ENCODE measurements at places on chromosomes 6 and 20.
A peak's percentile ranks its signal among the peaks of the same experiment; 100 is the strongest.

DNA sequence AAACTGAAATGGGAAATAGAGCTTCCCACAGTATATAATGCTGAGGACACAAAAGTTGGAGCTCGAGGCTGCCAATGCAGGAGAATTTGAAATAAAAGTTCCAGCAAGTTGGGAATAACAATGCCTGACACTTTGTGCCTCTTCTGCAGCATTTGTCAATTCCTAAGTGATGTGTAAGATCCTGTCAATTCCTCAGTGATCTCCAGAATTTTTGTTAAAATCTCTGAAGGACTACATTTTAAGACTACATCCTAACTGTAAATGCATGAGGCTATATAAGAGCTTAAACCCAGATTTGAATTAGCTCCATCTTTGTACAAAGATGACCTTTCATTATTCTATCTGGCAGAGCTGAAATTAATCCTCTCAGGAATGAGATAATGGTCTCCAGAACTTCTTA lies 208.2 kb downstream of the COL12A1 start:
- no peak for DNase-seq

GRCh38 chr6:63887002-63887751 lies 251.6 kb downstream of the PHF3 start:
- DNase-seq = no peak

- DNase-seq = no peak
Measured at GRCh38 chr20:57389695-57390603, 1.2 kb upstream of the RBM38 start.

DNA sequence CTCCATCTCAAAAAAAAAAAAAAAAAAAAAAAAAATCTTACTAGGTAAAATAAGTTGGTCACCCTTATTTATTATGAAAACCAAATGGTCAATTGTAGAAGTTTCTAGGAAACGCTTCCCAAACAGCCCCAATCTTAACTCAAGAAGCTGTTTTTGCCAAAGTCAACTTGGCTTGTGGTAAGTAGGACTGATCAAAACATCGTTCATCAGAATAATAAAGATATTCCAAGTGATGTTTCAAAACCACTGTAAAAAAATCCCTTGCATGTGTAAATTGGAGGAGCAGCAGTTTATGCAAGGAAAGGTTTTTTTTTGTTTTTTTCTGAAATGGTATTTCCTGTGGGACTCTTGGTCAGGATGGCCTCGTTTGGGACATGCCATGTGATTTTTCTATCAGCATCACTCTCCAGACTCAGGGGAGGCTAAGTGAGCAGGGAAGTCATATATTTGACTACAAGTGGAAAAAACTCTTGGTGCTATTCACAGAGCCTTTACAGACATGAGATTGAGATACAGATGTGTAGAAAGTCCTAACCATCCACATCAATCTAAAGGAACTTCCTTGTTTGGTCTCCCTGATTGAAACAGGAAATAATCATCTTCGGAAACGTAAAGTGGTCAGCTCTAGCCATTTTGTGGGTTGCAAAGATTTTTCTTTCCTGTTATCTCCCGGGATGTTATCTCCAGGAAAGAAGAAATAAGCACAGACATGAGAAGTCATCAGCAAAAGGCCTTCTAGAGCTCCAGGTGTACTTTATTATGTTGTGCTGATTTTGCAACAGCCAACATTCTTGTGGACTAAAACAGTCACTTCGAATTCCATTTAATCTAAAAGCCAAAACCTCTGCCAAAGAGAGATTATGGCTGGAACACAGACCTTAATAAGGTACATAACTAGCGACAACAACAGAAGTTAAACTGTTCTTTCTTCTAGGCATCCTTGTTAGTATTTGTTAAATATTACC lies 177.8 kb downstream of the EDN1 start:
- no peak for DNase-seq

DNA sequence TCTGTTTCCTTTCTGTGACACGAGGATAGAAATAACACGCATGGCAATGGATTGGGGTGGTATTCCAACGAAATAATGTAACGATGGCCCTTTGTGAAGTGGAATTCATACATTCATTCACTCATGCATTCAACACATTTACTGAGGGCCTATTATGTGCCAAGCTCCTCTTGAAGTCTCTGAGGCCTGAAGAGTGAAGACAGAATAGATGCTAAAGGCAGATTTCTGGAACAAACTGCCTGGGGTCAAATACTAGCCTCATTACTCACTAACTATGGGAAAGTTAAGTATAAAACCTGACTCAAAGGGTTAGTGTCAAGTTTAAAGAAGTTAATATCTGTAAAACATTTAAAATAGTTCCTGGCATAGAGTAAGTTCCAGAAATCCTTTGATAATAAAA lies 279.6 kb upstream of the SULF2 start:
- DNase-seq = no peak

DNA sequence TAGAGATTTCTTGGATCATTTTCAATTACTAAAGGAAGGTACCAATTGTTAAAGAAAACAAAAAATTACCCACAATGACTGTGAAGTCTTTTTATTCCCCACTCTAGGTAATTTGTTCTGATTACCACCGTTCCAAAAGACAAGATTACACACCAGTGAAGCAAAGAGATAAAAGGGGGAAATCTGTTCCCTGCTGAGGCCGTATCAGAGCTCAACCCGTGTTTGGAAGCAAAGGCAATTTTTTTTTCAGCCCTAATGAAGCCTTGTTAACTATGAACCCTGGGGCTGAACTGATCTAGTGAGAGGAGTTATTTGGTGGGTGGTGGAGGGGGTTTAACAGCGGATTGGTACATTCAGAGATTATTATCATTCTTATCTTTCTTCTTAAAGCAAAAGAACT lies 128.5 kb downstream of the ALDH8A1 start:
- DNase-seq = no peak

DNA sequence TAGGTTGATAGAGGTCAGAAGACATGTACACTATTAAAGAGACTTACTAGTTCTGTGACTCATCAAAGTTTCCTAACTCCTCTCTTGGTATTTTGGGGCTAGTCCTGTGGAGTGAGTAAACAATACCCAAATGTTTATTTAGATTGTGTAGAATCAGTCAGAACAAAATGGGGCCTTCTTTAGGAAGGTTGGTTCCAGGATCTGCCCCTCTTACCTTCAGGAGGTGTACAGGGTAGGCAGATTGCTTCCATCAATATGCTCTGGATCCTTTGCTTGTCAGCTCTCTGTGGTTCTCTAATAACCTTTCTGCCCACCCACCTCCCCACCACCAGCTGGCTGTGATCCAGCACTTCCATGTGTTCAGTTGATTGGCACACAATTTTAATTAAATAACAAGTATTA lies 107.0 kb downstream of the POPDC3 start:
- no peak for DNase-seq

DNA sequence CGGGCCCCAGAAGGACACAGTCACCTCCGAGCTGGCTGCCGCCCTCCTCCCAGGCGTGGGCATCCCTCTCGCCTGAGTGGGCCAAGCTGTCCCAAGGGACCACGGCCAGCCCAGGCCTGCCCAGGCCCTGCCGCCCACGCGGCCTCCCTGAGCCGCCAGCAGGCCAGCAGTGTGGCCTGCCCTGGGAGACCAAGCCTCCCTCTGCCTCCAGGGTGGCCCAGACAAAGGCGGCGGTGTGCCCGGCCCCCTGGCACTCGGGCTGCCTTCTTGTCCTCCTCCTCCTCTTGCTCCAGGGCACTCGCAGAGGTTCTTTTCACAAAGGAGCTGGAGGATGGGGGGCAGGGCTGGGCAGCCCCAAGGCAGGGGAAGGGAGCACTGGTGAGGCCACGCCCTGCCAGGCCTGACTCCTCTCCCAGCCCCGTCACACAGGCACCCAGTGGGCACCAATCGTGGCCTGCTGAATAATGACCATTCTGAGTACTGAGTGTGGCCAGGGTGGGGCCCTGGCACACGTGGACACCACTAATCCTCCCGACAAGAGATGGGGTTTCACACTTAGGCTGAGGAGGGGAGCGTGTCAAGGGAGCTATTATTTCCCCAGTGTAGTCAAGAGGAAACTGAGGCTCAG lies 25.3 kb downstream of the NOL4L start:
- DNase-seq = no peak

- DNase-seq = no peak
Measured at GRCh38 chr20:21571841-21572690, 58.2 kb upstream of the NKX2-2 start.

DNA sequence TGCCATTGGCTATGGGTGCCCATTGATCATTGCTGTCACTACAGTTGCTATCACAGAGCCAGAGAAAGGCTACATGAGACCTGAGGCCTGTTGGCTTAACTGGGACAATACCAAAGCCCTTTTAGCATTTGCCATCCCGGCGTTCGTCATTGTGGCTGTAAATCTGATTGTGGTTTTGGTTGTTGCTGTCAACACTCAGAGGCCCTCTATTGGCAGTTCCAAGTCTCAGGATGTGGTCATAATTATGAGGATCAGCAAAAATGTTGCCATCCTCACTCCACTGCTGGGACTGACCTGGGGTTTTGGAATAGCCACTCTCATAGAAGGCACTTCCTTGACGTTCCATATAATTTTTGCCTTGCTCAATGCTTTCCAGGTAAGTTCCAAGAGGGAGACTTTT lies 16.4 kb downstream of the ADGRF4 start:
- no peak for DNase-seq

GRCh38 chr6:56729719-56730118 lies 87.0 kb upstream of the DST start:
- no peak for DNase-seq

DNA sequence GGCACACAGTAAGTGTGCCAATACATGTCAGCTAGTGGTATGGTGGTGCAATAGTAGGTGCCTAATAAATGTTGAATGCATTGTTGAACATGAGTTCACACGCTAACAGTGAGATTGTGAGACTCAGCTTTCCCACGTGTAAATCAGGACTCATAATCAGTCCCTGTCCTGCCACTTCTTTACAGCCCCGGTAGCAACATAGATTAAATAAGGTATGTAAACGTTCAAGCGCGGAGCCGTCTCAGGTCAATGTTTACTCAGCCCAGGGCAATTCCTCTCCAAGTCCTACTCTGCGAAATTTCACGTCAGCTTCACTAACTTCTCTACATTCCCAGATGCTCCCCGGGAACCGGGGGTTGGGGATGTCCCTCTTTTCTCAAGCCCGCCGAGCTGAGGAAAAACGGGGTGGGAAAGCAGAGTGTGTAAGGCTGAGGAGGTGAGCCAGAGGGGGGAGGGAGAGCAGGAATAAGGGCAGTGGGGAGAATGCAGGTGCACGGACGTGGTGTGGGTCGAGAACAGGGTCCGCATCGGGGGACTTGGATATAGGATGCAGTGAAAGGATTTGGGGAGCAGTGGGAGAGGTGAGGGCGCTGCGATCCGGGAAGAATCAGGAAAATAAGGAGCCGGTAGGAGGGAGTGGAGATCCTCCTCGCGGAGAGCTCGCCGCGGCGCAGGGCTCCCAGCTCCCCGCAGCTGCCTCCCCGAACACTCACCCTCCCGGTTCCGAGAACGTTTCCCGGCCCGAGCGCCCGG lies 544 bp upstream of the TP53INP2 start:
- peak; percentile 15 for DNase-seq

GRCh38 chr6:27168108-27168507 lies 79.4 kb upstream of the PRSS16 start:
- DNase-seq = no peak

DNA sequence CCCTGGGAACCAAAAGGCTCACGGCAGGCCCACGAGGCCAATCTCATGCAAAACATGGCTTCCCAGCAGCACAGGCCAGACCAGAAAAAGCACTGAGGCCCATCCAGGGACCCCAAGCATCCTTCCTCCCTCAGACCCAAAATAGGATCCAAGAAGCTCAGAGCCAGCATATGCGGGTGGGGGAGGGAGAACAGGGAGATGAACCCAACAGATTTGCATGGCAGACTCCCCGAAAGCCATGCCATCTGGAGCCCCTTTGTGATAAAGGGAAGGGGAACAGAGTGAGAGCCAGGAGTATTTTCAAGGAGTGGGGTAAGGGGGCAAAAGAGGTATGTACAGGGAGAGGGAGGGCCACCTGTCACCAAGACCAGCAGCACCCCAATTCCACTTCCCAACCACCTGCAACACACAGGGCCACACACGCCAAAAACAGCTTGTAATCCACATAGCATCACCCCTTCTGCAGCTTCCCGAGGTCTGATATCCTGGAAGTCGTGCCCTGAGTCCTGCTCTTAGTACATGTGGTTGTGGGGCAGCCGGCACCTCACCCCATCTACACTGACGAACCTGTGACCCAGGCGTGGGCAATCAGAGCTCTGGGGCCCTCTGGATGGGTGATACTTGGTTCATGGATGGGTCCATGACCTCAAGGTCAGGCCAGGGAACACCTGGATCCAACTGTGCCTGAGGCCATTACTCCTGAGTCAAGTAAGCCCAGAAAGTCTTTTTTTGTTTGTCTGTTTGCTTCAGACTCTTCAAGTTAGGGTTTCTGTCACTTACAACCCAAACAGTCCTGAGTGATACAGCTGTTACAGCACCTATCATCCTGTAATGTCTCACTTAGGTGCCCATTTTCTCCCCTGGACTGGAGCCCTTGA lies 24.4 kb downstream of the PREX1 start:
- no peak for DNase-seq

DNA sequence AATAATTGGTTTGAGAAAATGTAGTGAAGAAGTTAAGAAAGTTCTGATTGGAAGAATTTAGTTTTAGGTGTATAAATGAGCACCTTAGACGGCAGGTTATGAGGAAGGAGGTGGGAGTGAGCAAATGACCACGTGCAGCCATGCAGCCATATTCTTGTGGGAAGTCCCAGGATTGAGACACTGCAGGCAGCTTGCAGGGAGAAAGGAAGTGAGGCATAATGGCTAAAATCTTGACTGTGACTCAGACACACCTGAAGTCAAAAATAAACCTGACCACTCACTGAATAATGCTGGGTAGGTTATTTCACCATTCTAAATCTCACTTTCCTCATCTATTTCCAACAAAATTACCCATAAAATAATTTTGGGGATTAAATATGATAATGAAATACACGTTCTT lies 16.6 kb downstream of the DSE start:
- no peak for DNase-seq

- no peak for DNase-seq
Measured at GRCh38 chr6:111972745-111973117, 81.2 kb upstream of the CCN6 start.

DNA sequence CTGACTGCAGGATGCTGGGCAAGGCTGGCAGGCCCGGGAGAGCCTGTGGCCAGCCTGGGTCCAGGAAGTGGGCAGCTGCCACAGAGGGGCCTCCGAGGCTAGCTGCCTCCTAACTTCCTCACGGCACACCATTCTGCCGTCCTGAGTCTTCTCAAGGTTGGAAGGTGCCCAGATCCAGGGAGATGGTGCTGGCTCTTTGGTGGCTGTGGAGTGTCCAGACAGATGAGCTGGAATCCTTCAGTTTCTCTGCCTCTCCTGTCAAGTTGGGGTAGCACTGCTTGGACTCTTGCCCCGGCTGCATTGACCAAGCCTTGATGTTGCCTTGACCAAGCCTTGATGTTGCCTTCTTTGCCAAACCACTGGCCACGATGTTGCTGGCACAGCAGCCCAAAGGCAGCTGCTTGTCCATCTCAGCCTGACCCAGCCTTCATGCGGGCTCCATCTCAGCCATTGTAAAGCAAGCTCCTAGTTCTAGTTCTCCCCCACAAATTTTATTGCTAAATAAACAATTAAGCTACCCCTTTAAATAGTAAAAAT lies 75.1 kb upstream of the AFDN start:
- DNase-seq = no peak

GRCh38 chr6:113104541-113104940 lies 752.6 kb upstream of the MARCKS start:
- no peak for DNase-seq

Data from NCI-H2029 (cell line).